ENCODE measurements at places on chromosomes 12 and 14. TPM values are rescaled to one million over a fixed set of nuclear protein-coding genes. Genes with fewer than 3 reads are reported as not detected.
A peak's percentile ranks its signal among the peaks of the same experiment; 100 is the strongest.

Gene LRRC23
- 10.8 TPM for total RNA-seq

DNA sequence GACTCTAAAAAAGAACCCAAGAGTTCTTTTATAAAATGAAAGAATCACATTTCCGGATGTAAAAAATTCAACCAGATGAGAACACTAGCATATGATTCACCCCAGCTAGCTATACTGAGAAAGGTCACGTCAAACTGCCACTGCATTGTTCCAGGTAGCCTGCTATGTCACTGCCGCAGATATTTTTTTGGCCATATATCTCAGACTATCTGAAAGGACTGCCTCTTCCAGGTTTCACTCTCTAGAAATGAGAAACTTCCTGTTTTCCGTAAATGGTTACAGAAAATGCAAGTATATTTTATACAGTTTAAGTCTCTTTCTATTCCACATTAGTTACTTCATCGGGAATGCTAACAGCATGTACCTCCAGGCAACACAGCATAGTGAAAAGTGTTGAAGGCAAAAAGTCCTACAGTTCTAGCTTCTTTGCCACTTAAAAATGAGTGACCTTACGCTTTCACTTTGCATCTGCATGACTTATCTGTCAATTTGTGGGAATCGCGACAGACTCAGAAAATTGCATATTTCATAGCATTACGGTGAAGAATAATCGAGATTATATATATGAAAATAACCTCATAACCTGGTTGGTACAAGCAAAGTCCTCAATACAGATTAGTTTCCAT lies 105.2 kb downstream of the MED13L start:
- no peak for DNase-seq

DNA sequence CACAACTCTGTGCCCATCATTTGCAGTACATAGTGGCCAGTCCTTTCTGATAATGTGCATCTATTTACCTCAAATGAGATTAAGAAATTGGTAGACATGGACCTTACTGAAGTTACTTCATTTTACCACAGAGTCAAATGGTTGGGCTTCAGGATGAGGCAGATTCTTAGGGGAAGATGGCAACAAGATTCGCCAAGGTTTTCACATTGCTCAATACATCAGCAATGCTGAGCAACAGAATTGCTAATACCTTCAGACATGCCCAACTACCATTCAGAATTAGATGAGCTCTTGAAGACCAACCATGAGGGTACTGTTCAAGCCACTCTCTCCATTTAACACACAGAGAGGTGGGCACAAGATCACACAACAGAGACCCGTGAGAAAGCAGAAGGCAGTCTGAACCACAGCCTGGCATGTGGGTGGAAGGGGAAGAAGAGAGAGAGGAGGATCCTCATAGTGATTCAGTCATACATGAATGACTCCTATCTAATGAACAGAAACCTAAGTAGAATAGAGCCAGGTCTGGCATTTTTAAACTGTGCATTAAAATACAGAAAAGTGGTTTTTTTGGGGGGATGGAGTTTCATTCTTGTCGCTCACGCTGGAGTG lies 28.5 kb downstream of the CPM start:
- no peak for DNase-seq

GRCh38 chr14:87001333-87001732 lies 991.6 kb downstream of the GALC start:
- DNase-seq = no peak

GRCh38 chr12:46577063-46577776 lies 204.6 kb upstream of the SLC38A2 start:
- no peak for DNase-seq

- DNase-seq = no peak
These were observed 13.5 kb upstream of the MYH6 start for GRCh38 chr14:23421594-23421993.

- DNase-seq = no peak
These were observed 219.1 kb upstream of the NPAS3 start for GRCh38 chr14:32719601-32720000.

GRCh38 chr12:51004504-51004903 lies 21.7 kb downstream of the SLC11A2 start:
- no peak for DNase-seq

- DNase-seq = peak; percentile 20
These were observed 225.6 kb upstream of the CRY1 start for GRCh38 chr12:107318806-107319532.

DNA sequence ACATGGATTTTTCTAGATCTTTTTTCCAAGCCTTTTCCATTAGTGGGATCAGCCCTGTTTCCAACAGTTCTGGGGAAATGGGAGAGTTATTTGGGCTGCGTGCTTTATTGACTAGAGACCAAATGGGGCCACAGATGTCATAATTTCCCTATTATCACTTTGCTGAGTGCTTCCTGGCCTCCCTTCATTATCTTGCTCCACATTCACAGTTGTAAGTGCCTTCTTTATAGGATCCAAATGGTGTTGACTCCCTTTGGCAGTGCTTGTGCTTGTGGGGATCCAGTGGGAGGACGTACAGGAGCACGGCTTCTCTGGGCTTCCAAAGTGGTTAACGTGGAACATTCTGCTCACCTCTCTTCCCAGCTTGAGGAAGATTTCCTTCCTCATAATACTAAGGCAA lies 141.0 kb upstream of the RMST start:
- no peak for DNase-seq

Gene KSR2
- total RNA-seq = 1.9 TPM

- no peak for DNase-seq
These were observed 23.3 kb downstream of the TPCN1 start for GRCh38 chr12:113244478-113244958.

- DNase-seq = no peak
These were observed 162.8 kb upstream of the RMST start for GRCh38 chr12:97299847-97300246.

Gene DACT1
- 9.8 TPM for total RNA-seq

Gene KRT75
- total RNA-seq = not detected

Gene ITGB7
- total RNA-seq = 2.9 TPM

- no peak for DNase-seq
These were observed 136.6 kb upstream of the OVCH1 start for GRCh38 chr12:29634057-29634456.

DNA sequence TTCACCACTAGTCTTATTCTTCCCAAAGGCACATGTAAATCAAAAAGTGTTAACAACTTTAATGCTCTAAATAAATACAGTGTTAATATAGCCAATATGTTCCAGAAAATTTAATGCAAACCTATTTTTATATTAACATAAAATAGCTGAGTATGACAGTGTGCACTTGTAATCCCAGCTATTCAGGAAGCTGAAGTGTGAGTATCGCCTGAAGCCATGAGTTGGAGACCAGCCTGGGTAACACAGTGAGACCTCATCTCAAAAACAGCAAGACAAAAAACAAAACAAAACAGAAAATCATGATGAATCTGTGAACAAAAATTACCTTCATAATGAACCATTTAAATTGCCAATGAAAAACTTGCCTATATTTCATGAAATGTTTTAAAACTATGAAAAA lies 798.9 kb downstream of the SLC6A15 start:
- DNase-seq = no peak

Gene ASCL1
- not detected for total RNA-seq

GRCh38 chr14:102375119-102375518 lies 12.4 kb downstream of the TECPR2 start:
- DNase-seq = no peak
